ENCODE measurements at places on chromosomes 16 and 17.

DNA sequence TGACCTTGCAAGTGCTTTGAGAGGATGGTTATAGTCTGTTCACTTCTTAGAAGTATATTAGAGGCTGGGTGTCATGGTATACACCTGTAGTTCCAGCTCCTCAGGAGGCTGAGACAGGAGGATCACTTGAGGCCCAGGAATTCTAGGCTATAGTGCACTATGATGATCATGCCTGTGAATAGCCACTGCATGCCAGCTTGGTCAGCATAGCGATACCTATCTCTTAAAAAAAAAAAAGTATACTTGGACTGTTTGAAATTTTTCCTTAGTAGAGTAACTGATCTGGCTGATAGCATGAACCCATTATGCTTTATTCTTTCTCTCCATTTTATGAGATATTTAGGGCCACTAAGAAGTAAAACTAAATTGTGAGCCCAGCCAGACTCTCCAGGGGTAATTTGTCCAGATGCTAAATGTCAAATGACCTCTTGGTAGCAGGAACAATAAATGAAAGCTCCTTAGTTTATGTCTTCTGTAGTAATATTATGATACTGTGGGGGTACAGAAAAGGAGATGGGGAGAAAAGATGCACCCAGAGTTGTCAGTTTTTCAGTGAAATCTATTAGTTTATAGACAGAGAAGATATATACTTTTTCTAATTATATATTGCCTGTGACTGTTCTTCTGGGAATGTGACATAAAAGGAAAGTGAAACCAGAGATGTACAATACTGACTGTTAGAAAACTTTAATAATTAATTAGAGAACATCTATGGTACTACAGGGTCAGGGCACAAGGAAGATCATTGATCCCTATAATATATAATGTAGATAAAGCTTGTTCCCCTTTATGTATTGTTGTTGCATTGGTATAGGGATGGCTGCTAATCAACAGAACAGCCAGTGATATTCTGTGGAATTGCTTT, 335.3 kb upstream of the TBX2 start:
- DNase-seq = no peak

DNA sequence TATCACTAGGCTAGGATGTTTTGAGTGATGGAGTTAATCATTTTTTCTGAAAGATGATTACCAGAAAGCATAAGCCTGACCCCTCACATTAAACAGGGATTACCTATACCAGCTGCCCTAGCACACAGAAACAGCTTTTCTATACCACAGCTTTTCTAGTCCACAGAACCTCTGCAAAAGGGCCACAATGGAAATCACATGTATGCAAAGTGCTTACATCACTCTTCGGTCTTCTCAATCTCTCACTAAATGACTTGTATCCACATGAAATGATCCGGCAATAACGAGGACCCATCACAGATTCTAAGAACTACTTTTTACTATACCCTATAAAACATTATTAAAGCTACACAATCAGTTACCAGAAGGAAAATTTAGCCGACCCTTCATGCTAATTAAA, 2.6 kb downstream of the CSNK2A2 start:
- no peak for DNase-seq

DNA sequence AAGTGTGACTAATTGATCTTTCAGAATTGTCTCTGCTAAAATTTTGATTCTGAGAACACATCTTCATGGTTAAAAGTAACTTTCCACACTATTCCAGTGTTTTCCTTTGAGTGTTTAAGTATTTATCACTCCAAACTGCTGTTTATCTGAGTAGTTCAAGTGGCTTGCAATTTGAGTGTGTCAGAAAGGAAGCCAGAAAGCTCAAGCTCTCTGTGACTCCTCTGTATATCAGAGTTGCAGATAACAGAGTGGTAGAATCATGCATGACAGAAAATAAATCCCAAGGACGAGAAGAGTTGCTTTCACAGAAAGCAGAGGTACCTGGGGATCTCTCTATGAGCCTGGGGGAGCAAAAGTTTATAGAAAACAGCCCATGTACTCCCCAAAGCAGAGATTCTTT, 130.0 kb downstream of the CYB561 start:
- DNase-seq = no peak

- DNase-seq = no peak
Measured at GRCh38 chr16:85202051-85202601, 89.9 kb upstream of the CIBAR2 start.

- no peak for DNase-seq
Measured at GRCh38 chr16:3460121-3460520, 16.6 kb downstream of the NAA60 start.

GRCh38 chr16:47722046-47722445, 260.9 kb downstream of the PHKB start:
- no peak for DNase-seq

DNA sequence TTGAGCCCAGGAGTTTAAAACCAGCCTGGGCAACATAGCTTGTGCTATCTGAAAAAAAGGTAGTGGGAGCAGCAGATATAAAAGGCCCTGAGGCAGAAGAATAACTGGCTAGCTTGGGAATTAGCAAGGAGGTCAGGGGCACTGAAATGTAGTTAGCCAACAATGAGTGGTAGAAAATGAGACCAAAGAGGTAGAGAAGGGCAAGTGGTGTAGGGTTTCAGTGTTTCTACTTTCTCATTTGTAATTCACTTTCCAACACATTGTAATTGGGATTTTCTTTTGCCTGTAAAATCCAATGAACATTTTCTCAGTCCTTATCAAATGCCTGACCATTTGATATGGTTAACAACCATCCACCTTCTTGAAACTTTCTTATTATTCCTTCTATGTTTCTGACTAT, 95.1 kb upstream of the CORO6 start:
- DNase-seq = no peak

DNA sequence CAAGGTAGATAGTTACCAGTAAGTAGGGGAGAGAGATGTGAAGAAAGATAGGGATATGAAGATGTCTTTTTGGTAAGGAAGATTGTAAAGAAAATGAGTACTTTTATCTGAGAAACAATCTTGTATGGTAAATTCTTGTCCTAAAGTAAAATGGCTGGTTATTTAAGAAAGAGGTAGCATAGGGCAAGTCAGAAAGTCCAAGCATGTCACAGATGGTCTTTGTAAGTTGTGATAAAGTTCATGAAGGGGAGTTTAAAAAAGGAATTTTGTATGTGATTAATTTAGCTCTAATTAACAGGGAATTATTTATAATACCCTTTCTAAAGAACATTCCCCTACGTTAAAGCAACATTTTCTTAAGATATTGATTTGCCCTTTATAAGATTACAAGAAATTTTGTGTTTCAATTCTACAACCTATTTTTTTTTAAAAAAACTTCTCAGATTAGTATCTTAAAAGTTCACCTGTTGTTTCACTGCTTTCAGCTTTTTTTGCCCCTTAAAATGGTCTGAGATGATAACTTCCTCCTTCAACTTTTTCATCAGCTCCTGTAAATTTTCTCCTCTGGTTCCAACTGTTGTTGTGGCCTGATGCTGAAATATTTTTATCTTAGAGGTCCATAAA, 16.2 kb upstream of the CPHXL start:
- DNase-seq = no peak

GRCh38 chr16:3591436-3591803, 14.2 kb upstream of the NLRC3 start:
- no peak for DNase-seq

GRCh38 chr16:20874088-20874581, 26.0 kb downstream of the DCUN1D3 start:
- no peak for DNase-seq
